Cortex of kidney (tissue), 1 donor: ENCODE measurements at places on chromosomes 4 and X.

DNA sequence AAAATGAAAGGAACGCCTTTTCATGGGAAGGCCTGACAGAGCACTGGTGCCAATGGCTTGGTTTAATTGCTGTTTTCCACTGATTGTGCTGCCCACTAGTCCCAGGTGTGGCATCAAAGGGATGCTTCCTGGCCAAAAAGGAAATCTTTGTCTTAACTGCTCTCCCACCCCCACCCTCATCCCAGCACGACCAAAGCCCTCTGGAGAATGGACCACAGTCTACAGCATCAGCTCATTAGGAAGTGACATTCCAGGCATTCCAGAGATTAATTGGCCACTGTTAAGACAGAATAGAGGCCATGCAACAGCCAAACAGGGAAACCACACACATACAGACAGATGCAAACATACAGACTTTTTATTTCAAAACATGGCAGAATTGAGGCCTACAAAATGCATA lies 143.2 kb downstream of the LHFPL1 start:
- no peak for DNase-seq

DNA sequence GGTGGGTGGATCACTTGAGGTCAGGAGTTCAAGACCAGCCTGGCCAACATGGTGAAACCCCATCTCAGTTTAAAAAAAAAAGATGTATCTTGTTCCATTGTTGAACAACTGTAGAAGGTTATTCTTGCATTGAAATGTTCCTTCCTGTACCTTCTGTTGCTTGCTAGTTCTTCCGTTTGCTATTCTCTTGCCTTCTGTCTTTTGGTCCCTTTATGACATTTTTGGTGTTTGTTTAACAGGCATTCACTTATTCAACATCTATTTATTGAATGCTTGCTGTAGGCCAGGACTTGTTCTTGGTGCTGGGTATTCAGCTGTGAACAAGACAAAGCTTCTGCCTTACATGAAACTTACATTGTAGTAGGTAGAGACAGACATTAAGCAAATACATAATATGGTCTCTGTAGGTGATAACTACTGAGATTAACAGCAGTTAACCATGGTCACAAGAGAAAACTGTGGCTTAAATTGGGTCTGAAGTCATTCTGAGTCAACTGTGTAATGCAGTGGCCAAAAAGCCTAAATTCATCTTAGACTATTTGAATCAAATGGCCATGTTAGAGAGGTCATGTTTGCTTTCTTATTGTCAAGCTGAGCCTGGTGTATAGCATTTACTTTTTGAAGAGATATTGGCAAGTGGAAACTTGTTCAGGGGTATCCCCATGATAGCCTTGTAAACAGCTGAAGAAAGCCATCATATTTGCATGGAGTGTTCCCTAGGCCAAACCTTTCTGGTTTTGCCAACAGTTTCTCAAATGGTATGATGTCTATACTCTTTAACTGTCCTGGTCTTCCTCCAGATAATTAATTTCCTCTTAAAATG lies 35.6 kb downstream of the GAB1 start:
- DNase-seq, result no peak

GRCh38 chr4:81946996-81947395 lies 426.8 kb downstream of the HNRNPD start:
- DNase-seq, result no peak

- no peak for DNase-seq
Measured at GRCh38 chrX:98516120-98516519, 1632.4 kb downstream of the RPA4 start.

DNA sequence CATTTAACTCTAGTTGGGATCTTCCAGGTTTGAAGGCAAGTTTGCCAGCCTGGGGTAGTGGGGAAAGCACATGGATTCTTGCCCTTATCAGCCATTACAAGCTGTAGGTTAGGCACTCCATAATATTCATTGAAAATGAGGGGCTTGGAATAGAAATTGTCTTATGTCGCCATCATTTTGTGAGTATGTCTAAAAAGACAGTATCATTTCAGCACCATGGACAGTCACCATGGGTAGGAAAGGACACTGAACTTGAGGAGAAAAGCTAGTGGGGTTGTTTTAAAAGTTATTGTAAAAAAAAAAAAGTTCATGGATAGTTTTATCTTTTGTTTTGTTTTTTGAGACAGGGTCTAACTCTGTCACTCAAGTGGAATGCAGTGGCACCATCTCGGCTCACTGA lies 356.1 kb downstream of the HNRNPD start:
- DNase-seq, result no peak

DNA sequence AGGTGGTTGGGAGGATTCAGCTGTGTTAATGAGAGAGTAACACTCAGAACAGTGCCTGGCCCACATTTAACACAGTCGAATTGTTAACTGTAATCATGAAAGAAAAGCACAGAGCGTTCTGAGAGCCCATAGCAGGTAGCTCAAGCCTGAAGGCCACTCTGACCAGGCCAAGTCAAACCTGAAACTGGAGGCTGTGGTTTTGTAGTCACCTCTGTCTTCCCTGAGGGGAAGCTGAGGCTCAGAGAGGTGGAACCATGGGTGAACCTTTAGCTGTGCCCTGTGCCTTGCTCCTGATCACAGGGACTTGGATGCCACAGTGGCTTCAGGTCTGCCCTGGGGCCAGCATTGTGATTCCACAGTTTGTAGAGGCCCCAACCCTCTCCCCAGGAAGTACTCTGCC lies 16.6 kb upstream of the UBA1 start:
- DNase-seq, result no peak

DNA sequence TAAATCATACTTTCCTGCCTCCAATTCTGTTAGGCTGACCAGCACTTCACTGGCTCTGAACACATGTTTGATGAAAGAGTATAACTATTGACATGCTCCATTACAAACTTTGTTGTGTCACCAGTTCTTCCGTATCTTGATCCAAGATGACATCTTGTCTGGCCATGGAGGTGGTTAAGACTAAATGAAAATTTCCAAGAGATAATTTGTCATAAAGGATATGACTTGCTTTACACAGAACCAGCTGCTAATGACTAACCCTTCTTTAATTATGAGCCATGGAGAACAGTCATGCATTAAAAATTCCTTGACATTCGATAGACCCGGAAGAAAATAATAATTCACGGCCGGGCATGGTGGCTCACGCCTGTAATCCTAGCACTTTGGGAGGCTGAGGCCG lies 17.7 kb upstream of the N4BP2 start:
- DNase-seq, result no peak

DNA sequence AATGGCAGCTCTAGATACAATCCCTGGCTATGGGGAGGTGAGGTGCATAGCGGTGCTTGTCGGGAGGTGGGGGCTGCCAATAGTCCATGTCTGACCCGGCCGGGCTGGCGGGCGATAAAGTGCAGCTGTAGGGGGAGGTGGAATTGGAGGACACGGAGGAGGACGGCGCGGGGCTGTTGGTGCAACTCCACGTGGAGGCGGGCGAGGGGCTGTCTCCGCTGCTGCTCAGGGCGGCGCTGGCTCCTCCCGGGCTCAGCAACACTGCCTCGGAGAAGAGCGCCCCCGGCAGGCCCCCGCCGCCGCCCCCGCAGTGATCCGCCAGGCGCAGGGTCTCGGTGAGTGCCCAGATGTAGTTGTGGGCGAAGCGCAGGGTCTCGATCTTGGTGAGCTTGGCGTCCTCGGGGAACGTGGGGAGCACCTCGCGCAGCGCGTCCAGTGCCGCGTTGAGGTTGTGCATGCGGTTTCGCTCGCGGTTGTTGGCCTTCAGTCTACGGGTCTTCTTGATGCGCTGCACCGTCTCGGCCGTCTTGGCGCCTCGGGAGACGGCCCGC lies 1.3 kb downstream of the NEUROG2 start:
- no peak for DNase-seq

DNA sequence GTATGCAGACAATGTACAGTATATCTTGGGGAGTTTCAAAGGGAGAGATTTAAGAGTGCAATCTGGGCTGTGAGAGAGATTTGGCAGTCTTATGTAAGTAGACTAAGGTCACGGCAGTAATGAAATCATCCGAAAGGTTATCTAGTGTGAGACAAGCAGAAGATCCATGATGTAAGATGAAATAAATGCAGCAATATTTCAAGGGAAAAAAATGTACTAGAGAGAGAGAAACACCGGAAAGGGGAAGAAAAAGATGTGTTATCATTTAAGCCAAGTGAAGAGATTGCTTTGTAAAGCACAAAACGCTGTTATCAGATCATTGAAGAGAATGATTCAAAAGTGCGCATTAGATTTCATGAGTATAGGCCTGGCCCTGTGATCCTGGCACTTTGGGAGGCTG lies 88.4 kb upstream of the GUCY1A1 start:
- DNase-seq, result no peak

DNA sequence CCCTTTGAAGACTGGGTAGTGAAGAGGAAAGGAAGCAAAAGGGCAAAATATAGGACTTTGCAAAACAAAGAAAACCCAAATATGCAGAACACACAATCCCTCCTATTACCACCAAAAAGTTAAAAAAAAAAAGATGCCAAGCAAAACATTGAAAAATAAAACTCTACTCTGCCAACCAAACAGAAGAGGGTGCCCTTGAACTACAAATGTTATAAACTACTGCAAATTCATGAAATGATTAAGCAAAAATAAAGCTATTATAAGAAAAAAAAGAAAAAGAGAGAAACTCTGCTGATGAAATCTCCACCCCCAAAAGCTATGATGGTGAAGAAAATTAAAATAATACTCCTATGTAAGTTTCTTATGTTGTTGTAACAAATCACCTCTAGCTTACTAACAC lies 168.5 kb upstream of the STK26 start:
- DNase-seq, result no peak

DNA sequence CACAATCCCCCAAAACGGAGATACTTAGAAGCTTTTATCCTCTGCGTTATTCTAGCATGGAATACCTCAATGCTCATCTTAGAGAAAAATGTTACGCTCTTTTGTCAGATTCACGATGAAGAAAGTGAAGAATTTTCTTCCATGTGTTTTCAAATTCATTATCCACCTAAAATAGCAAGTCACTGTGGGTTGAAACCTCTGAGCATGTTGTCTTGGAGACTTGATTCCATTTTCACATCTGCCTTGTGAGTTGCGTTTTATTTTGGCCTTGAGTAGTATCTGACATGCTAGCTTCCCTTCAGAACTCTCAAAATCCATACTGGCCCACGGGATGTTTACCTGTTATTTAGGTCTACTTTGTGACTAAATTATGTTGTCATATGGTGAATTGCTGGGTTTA lies 66.3 kb downstream of the C4orf46 start:
- no peak for DNase-seq
